ENCODE measurements at places on chromosomes 11 and 22.
A peak's percentile ranks its signal among the peaks of the same experiment; 100 is the strongest.

GRCh38 chr22:32781695-32782094 lies 19.8 kb upstream of the TIMP3 start:
- peak; percentile 87 for DNase-seq

- no peak for DNase-seq
Observed at GRCh38 chr22:40477683-40478337, 107.4 kb downstream of the SGSM3 start.

- DNase-seq = peak; percentile 71
Observed at GRCh38 chr22:24503137-24503842, 8.2 kb downstream of the UPB1 start.

DNA sequence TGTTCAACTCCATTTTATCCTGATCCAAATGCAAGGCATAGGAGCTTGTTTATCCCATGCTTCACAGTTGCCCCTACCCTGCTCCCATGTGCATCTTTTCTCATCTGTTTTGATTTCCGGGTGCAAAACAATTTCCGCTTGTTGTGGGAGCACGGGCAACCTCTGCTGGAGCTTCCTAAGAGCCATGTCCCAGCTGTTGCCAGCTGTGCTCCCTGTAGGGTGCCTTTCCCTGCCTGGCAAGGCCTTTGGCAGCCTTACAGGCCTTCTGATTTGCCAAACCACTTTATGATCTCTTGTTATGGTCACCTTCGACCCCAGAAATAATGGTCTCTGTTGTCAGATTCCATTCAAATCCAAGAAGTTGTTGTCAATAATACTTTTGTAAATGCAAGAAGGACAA lies 1038.5 kb downstream of the OPCML start:
- DNase-seq = no peak

DNA sequence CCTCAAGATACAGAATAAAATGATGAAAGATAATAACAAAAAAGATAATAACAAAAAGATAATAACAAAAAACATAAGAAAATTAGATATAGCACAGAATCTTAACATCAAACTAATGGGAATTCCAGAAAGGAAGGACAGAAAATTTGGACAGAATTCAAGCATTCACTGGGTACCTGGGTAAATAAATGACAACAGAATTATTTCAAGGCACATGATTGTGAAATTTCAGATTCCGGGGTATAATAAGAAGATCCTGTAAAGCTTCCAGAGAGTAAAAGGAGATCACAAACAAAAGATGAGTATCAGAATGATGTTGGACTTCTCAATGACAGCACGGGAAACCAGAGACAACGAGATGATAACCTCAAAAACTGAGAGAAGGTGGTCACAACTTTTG lies 42.1 kb upstream of the OR9Q1 start:
- DNase-seq = no peak

DNA sequence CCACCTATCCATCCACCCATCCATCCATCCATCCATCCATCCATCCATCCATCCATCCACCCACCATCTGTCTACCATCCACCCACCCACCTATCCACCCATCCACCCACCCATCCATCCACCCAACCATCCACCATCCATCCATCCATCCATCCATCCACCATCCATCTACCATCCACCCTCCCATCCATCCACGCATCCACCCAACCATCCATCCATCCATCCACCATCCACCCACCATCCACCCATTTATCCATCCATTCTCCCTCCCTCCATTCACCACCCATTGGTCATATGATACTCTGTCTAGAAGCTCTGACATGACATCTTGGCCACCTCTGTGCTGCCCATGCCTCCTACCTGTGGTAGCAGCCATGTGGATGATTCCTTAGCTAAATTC lies 31.7 kb downstream of the MUC2 start:
- DNase-seq = no peak

- DNase-seq = peak; percentile 66
Observed at GRCh38 chr22:29947410-29948384, 64.7 kb downstream of the MTMR3 start.

GRCh38 chr22:19287889-19288288 lies 3.6 kb downstream of the CLTCL1 start:
- peak; percentile 87 for DNase-seq

DNA sequence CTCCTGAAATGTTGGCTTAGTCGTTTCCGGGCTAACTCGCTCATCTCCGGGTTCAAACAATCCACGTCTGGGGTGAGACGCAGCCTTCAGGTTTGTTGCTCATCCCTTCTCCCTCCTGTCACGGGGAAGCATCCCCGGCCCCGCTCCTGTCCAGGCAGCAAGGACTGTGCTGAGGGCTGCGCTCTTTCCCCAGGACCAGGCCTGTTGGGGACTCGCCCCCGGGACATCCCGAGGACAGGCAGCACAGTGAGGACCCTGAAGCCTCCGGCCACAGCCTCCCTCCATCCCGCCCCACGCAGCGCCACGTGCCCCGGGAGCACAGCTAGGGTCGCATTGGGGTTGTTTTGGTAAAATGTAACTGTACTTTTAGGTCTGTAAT lies 252.0 kb downstream of the BRD1 start:
- DNase-seq = no peak

DNA sequence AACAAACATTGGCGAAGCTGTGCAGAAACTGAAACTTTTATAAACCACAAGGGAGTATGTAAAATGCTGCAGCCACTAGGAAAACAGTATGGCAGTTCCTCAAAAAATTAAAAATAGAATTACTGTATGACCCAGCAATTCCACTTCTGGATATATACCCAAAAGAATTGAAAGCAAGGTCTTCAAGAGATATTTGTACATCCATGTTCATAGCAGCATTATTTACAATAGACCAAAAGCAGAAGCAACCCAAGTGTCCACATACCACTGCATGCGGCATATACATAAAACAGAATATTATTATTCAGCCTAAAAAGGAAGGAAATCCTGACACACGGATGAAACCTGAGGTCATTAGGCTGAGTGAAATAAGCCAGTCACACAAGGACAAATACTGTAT lies 85.8 kb downstream of the RELT start:
- DNase-seq = no peak

- DNase-seq = peak; percentile 79
Observed at GRCh38 chr11:103202048-103202651, 92.9 kb downstream of the DYNC2H1 start.

GRCh38 chr11:66887526-66887925 lies 30.7 kb downstream of the LRFN4 start:
- no peak for DNase-seq

DNA sequence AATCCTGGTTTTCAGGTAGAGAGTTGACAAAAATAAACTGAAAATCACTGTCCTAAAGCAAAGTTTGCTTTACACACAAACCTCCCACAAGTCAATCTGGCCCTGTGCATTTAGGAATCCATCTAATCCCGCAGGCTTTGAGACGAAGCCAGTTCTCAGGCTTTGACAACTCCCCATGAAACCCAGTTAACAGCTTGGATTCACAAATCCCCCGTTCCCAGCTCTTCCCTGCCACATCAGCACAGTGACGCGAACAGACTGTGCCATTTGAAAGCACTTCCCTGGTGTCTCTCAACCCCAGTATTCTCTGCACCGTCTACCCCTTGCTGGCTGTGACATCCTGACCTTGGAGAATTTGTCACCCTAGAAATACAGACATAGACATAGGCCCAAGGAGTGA lies 117.8 kb downstream of the OPCML start:
- no peak for DNase-seq

GRCh38 chr11:119772641-119773415 lies 43.8 kb upstream of the NECTIN1 start:
- no peak for DNase-seq

DNA sequence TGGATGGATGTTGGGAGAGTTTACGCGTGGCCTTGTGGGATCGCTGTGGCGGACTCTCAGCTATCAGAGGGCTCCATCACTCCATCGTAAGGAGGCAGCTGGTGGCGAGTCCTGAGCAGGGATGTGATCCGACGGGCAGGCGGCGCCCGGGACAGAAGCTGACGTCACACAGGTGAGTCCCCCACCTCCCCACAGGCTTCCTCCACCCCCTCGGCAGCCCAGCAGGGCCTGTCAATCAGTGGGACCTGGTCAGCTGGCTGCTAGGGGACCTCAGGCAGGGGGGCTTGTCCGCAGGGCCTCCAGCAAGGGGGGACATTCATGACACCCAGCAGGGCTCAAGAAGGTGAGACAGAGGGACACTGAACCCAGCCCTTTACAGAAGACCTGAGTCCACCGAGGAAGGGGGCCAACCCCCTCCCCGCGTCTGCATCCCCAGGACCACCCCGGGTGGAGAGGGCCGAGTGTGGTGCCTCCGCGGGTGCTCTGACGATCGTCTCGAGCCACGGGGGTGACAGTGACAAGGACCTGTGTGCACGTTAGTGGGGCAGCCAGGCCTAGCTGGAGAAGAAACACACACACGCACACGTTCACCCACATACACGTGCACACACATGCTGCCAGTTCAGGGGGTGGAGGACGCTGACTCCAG lies 7.1 kb downstream of the HRAS start:
- no peak for DNase-seq

DNA sequence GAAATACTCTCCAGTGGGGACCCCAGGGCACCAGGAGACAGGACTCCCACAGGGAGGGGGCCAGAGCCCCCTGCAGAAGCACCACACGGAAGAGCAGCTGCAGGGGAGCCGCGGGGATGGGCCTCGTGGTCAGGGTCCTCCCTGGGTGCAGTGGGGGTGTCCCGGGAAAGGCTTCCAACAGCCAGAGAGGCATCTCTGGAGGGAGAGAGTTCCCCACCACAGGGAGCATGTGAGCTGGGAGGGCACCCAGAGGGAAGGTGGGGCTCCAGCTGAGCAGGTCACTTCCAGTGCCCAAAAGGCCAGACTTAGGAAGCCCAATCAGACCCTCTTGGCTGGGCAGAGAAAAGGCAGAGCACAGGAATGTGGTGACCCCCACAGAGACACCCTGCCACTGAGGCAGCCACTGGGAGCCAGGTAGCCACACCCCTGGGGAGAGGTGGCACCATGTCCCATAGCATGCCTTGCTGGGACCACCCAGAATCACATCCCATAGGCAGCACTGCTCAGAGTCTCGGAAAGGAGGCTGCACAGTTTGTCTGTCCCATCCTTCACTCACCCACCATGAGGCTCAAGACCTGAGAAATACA lies 49.9 kb upstream of the LMO1 start:
- no peak for DNase-seq

DNA sequence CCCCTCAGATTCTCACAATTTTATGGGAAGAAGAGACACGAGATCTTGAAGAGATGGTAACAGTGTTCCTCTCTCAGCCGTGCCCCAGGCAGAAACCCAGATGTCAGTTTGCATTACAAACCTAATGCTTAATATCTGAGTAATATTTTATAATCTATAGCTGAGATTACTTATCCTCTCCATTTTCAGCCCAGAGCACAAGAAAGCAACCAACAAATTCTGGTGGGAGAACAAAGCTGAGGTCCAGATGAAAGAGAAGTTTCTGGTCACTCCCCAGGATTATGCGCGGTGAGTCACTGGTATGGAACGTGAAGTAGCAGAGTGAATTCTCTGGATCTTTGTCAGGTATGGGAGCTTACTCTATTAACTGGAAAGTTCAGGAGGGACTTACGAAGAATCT lies 884 bp downstream of the CENATAC start:
- DNase-seq = peak; percentile 50

GRCh38 chr22:38262051-38262795 lies 10.6 kb downstream of the TMEM184B start:
- DNase-seq = no peak

GRCh38 chr22:33969045-33969444 lies 48.8 kb upstream of the LARGE1 start:
- DNase-seq = no peak

DNA sequence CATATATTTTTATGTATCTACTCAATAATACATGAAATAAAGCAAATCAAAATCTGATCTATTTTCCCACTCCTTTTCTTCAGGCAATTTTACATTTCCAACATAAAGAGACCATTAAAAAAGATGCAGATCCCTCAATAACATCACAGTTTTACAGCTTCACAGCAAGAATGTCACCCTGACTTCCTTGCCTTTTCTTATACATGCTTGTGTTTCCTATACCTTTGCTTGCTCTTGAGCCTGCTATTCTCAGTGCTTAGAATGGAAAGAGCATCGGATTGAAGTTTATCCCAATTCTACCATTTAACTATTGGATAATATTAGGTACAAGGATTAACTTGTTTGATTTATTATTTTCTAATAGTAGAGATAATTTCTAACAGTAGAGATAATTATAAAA lies 176.7 kb downstream of the CNTN5 start:
- no peak for DNase-seq

DNA sequence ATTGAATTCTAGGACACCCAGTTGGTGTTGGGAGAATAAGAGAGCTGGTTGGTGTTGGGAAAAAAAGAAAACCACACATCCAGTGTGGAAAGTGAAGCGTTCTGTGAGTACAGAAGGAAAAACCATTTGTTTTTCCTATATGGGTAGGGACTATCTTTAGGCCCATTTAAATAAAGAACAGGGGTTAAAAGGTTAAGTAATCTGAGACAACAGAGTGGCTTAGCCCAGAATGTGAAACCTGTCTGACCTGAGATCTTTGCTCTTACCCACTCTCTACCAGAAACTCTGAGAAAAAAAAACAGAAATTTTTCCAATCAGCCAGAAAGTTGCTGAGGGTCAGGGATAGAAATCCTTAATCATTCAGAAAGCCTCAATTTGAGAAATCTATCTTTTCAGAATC lies 59.8 kb upstream of the LRRC55 start:
- DNase-seq = no peak

DNA sequence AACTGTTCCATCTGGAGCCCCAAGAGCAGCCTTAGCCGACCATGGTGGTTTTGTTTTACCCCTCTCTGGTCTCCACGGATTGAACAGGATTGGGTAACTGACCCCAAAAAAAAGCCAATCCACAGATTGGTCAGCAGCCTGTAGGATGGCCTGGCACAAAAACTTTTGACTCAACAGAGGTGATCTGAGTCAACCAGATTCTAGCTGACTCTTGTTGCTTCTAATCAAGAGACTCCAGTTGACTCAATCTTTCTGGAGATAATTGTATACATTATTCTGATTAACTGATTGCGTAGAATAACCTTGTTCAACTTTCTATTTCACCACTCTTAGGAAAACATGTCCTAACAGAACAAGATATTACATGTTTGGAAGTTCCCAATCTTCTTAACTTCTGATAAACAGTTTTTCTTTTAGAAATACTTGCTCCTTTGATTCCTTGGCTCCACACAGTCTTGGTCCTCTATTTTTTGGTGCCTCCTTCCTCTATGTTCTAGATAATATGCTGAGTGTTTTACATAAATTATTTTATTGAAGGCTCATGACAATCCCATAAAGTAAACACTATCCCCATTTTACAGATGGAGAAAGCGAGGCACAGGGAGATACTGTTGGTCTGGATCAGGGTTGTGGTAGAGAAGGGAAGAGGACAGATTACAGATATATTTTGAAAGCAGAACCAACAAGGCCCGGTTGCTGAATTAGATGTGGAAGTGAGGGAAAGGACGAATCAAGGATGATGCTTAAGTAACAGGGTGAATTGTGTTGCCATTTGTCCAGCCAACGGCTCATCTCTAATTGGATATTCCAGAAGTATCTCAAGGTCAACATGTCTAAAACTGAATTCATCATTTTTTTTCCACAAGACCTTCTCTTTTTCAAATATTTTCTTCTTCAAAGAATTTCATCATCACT lies 11.5 kb upstream of the ZC3H12C start:
- no peak for DNase-seq

GRCh38 chr11:23112987-23113886 lies 253.0 kb upstream of the CCDC179 start:
- peak; percentile 78 for DNase-seq

- DNase-seq = no peak
Observed at GRCh38 chr22:30889996-30890480, 78.5 kb downstream of the MORC2 start.

- no peak for DNase-seq
Observed at GRCh38 chr22:21587803-21588611, 20.5 kb downstream of the UBE2L3 start.

GRCh38 chr22:30414525-30415047 lies 11.0 kb upstream of the MTFP1 start:
- DNase-seq = no peak

Measured in adipocyte (in vitro differentiated cells).